Muscle of arm (tissue), 14 donors: ENCODE measurements at places on chromosomes 7 and 10. TPM values are rescaled to one million over a fixed set of nuclear protein-coding genes. Genes with fewer than 3 reads are reported as not detected.

- DNase-seq, result peak; percentile 58
Measured at GRCh38 chr7:26863518-26864308, 677 bp downstream of the SKAP2 start.

GRCh38 chr7:139080905-139081304 is 28.6 kb downstream of the ZC3HAV1 start:
- no peak for DNase-seq

- DNase-seq, result no peak
Measured at GRCh38 chr7:155216475-155217272, 81.0 kb upstream of the INSIG1 start.

GRCh38 chr7:98291717-98292116 is 10.2 kb downstream of the BRI3 start:
- no peak for DNase-seq

DNA sequence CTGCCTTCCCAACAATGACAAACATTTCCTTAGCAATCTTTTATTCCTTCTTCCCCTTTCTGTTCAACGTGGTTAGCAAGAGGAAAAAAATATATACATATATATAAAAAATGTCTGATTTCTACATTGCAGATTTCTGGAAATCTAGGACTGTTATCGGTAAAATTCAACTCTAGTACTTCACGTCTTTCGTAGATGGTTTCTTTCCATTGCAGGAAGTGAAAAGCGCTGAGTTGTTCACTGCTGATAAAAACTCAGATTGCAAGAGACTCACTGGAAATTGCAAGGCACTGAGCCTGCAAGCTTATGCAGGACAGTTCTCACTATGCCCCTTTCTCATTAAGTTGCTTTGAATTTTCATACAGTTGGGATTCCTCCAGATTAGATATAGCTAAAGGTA is 23.9 kb downstream of the KIN start:
- no peak for DNase-seq

DNA sequence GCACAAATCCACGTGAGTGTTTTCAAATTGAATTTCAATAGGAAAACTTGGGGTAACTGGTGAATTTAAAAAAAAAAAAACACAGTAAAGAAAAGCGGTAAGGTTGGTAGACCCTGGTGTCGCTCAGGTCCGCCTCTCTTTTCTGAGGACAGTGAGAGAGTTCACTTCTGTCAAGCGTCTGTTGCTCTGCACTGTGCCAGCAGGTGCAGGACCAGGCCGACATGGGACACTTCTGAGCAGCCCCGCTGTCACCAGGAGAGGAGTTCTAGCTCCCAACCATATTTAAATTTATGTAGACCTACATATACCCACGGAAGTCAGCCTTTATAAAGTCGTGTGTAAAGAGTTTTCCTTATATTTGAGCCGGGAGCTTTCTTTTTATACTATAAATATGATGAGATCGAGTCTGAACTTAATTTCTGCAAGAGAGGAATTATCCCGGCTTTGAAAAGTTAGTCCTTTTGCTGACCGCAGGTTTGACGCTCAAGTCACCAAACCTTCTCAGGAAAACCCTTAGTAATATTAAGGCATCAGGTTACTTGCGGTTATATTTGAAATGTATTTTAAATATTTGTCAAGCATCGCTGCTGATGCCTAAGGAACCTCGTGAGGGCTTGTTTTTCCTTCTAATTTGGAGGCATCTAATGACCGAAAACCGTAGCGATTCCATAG is 531 bp downstream of the IKZF1 start:
- DNase-seq, result no peak

DNA sequence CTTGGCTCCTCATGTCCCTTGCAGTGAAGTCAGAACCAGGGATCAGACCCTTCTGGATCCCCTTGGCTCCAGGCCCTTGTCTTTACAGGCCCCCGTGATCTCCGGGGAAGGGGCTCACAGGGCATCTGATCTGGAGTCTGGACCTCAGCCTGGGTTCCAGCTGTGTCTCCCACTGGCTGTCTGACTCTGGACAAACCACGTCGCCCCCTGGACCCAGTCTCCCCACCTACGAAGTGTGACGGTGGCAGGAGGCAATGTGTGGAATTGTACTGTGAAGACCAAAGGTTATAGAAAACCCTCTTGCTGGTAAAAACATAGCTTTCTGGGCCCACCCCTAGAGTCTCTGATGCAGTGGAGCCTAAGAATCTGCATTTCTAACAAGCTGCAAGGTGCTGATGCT is 15.5 kb upstream of the C10orf71 start:
- DNase-seq, result no peak

GRCh38 chr10:114340816-114341215 is 63.5 kb downstream of the AFAP1L2 start:
- no peak for DNase-seq

DNA sequence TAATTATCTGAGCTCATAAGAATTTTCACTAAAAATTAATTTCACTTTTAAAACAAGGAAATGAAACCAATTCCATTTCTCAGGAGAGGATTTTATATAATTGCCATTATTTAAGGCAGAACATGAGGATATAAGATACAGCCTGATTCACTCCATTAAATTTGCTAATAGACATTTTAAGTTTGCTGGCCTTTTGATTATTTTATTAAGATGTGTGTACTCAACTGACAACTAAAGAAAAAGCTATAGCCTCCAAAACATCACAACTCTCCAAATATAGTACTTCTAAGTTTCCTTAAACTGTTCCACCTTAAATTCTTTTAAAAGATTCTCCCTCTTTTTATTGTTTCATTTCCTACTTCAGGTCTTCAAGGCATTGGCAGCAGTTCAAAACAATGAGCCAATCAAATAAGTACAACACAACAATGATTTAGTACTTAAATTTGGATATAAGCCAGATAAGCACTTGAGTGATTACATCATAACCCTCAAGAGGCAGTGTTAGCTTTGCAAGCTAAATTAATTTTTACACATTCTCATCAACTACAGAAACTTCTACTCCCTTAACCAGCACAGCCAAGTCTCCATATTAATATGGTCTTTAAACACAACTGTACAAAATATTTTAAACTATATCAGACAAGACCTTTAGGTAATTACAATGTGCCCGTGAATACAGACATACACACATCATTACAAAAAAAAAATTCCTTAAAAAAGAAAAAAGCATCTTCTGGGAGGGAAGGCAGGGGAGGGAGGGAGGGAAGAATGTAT is 121.8 kb downstream of the KMT2C start:
- peak; percentile 46 for DNase-seq

Gene OPN1SW
- 2.3 TPM for polyA plus RNA-seq

Gene ABCB1
- not detected for polyA plus RNA-seq

Gene MSMB
- not detected for polyA plus RNA-seq

Gene GIMAP2
- 6.5 TPM for polyA plus RNA-seq

Gene HTRA1
- polyA plus RNA-seq, result 80.5 TPM

Gene TMEM254
- polyA plus RNA-seq, result 19.6 TPM
